ENCODE measurements at places on chromosomes 3 and 15.

GRCh38 chr3:11379238-11379823 is 107.1 kb downstream of the ATG7 start:
- H3K27ac ChIP-seq, result no peak overlapping the region
- no peak for DNase-seq
- H3K27me3 ChIP-seq, result no peaks in the 10 kb centered on the region
- H3K36me3 ChIP-seq, result no peaks in the 10 kb centered on the region
- H3K4me3 ChIP-seq, result no peak overlapping the region

DNA sequence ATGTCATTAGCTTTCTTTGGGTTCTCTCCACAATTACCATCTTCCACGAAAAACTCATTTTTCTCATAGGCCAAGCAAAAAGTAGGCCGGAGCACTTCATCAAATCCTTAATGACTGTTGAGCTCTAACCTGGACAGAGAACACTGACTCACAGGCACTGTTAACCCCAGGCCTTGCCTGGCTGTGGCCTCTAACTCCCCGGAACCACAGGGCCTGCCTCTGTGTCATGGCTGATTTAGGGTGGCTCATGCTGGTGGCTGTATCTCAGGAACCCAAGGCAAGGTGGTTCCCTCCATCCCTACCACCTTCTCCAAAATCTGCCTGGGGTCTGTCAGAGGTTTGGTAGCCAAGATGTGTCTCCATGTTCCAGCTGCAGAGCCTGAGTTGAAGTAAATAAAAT is 3.6 kb downstream of the CRTAP start:
- peaks cover 48% of the 10 kb centered on the region for H3K4me1 ChIP-seq
- DNase-seq, result no peak
- no peaks in the 10 kb centered on the region for H3K27me3 ChIP-seq
- H3K27ac ChIP-seq, result no peak overlapping the region
- peaks cover 47% of the 10 kb centered on the region for H3K36me3 ChIP-seq

DNA sequence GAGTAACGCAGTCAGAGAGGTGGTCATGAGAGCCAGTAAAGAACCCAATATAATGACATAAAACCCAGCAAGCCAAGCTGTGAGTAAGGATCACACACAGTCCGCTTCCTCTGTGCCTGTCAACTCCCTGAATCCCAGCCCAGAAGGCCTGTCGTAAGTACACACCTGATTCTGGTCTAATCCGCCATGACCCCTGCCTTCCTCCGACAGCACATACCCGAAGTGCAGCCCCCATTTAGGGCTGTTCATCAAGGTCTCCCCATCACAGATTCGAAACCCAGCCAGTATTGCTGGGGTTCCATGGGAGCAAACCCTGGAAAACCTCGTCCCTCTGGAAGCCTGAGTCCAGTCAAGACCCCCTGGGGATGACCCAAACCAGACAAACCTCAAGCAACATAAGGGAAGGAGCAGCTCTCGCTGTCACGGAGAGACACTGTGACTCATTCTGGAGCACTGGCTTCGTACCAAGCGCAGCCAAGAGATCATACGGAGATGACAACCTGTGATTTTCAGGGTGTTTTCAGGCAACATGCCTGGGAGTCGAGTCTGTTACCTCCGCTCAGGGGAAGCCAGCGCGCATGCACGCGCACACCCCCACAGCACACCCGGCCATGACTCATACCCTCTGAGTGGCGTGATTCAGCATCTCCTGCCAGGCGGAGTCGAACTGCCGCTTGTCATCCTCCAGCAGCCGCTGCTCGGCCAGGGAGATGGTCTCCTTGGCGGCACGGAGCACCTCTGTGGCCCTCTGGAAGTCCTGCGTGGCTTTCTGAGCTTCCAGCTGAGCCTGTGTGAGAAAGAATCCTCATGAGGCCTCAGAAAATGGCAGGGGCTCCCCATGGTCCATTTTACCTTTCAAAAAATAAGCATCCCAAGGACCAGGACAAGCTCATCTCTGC is 63.0 kb downstream of the SH3BP5 start:
- H3K4me3 ChIP-seq, result no peak overlapping the region
- peaks cover 43% of the 10 kb centered on the region for H3K36me3 ChIP-seq
- peak overlapping the region; percentile 24 for H3K27ac ChIP-seq
- H3K4me1 ChIP-seq, result peaks cover 65% of the 10 kb centered on the region
- DNase-seq, result peak; percentile 86

DNA sequence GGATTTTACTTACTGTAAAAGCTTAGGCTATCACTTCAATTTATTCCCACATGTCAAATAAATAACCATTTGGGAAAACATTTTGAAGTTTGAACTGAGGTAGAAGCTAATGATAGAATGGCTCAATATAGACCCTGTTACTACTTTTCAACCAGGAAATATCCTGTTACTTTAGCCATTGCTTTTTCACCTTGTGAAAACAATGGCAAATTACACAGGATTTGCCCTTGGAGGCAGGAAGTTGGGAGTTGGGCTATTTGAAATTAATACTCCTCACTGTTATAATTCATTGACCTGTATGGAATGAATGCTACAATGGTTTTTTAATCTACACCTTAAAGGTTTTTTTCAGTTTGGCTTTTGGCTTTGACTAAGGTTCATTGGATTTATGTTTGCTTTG is 98.1 kb upstream of the UBE2E2 start:
- H3K27ac ChIP-seq, result no peak overlapping the region
- no peak overlapping the region for H3K4me3 ChIP-seq
- DNase-seq, result no peak
- H3K36me3 ChIP-seq, result no peaks in the 10 kb centered on the region
- H3K27me3 ChIP-seq, result no peaks in the 10 kb centered on the region
- H3K4me1 ChIP-seq, result no peaks in the 10 kb centered on the region

DNA sequence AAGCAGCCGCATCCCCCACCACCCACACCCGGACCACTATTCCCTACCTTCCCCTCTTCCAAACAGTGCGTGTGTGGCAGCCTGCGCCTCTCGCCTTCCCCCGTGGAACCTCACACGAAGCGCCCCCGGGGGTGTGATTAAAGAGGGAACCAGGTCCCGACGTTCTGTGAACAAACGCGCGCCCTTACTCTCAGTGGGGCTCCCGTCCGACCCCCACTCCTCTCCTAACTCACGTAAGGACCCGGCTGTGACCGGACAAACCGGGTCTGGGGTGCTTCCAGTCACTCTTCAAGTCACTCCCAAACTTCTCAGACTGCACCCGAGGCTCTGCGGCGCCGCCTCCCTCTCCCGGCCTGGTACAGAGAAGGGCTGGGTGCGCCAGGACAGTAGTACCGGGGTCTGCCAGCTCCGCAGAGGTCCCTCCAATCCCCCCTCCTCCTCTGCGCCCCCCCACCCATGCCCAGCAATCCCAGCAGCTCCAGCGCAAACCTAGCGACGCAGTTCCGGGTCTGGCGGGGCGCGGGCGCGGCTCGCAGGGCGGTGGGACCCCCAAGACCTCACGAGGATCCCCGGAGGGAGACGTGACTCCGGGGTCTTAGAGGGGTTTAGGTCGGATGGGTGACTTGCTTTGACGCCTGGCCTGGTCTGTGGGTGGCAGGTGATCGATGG is 574 bp downstream of the DUOXA1 start:
- H3K27me3 ChIP-seq, result peaks cover 5% of the 10 kb centered on the region
- H3K4me3 ChIP-seq, result no peak overlapping the region
- H3K4me1 ChIP-seq, result no peaks in the 10 kb centered on the region
- DNase-seq, result no peak
- no peak overlapping the region for H3K27ac ChIP-seq
- no peaks in the 10 kb centered on the region for H3K36me3 ChIP-seq

- H3K36me3 ChIP-seq, result no peaks in the 10 kb centered on the region
- DNase-seq, result no peak
- H3K27me3 ChIP-seq, result peaks cover 4% of the 10 kb centered on the region
- no peak overlapping the region for H3K27ac ChIP-seq
These were observed 43.3 kb upstream of the MITF start for GRCh38 chr3:69695933-69696332.

DNA sequence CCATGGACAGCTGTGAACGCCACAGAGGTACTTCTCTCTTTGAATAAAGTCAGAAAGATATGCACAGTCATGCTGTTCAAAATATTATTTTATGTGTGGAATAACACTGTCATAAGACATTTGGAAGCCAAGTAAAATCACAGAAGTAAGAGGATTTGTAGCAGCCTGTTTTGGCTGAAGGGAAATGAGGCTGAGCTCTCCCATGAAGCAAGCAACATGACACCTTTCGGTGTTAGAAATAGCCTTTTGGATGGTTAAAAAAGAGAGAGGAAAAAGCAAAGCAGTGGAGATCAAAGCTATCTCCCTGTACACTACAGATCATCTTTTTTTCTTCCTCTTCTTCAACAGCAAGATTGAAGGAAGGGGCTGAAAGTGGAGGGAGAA is 755.3 kb downstream of the ROBO1 start:
- H3K36me3 ChIP-seq, result no peaks in the 10 kb centered on the region
- no peak for DNase-seq
- H3K4me3 ChIP-seq, result no peak overlapping the region
- H3K27ac ChIP-seq, result no peak overlapping the region

- H3K4me3 ChIP-seq, result no peak overlapping the region
- no peak overlapping the region for H3K27ac ChIP-seq
- H3K36me3 ChIP-seq, result no peaks in the 10 kb centered on the region
- no peaks in the 10 kb centered on the region for H3K4me1 ChIP-seq
These were observed 86.5 kb downstream of the MB21D2 start for GRCh38 chr3:192831111-192831644.

GRCh38 chr3:47910777-47911440 is 105.3 kb downstream of the MAP4 start:
- H3K36me3 ChIP-seq, result peaks cover 37% of the 10 kb centered on the region
- H3K27me3 ChIP-seq, result no peaks in the 10 kb centered on the region
- H3K27ac ChIP-seq, result no peak overlapping the region

- H3K27me3 ChIP-seq, result no peaks in the 10 kb centered on the region
- DNase-seq, result peak; percentile 55
- H3K27ac ChIP-seq, result peak overlapping the region; percentile 95
These were observed 25.4 kb upstream of the MBNL1 start for GRCh38 chr3:152243301-152243711.

GRCh38 chr3:183883291-183884096 is 1.2 kb downstream of the PARL start:
- no peak for DNase-seq
- peaks cover 27% of the 10 kb centered on the region for H3K4me1 ChIP-seq
- no peaks in the 10 kb centered on the region for H3K27me3 ChIP-seq
- peak overlapping the region; percentile 97 for H3K4me3 ChIP-seq
- H3K27ac ChIP-seq, result peak overlapping the region; percentile 83

- H3K27ac ChIP-seq, result peak overlapping the region; percentile 80
- no peaks in the 10 kb centered on the region for H3K27me3 ChIP-seq
- H3K4me3 ChIP-seq, result no peak overlapping the region
- no peaks in the 10 kb centered on the region for H3K36me3 ChIP-seq
- H3K4me1 ChIP-seq, result peaks cover 34% of the 10 kb centered on the region
- DNase-seq, result peak; percentile 77
These were observed 234.3 kb upstream of the CCDC54 start for GRCh38 chr3:107142786-107143575.

DNA sequence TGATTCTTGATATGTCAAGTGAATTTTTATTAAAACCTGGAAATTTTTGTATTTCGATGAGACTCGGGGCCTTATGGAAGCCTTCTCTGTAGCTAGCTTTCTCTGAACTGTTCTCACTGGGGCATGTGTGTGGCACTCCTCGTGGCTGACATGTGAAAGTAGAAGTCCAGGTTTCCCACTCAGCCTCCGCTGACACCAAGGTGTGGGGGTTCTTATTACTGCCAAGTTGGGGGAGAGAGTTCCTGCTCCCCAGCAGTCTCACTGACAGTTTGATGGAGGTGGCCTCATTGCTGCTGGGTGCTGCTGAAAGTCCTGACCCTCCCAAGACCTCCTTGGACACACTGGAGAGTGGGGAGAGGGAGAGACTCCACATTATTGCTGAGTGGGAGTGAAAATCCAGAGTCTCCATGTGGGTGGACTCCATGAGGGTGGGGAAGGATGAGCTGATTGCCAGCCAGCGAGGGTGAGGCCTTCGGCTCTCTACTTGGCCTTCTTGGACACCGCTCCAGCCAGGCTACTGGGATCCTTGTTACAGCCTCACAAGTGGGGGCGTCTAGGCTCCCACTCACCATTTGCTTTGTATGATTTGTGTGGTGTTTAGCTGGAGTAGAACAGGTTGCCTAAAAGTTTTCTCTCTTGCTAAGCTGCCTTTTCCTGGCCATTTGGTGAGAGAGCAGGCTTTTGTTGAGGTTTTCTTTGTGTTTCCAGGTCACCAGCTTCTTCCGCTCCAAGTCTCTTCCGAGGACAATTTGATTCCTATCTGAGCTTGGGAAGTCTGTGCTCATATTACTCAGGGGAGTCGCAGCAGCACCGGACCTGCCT is 64.1 kb downstream of the LSM3 start:
- H3K4me1 ChIP-seq, result no peaks in the 10 kb centered on the region
- H3K4me3 ChIP-seq, result no peak overlapping the region
- H3K27ac ChIP-seq, result no peak overlapping the region

Measured in DND-41 (cell line).